ENCODE measurements at places on chromosomes 7 and 10.

DNA sequence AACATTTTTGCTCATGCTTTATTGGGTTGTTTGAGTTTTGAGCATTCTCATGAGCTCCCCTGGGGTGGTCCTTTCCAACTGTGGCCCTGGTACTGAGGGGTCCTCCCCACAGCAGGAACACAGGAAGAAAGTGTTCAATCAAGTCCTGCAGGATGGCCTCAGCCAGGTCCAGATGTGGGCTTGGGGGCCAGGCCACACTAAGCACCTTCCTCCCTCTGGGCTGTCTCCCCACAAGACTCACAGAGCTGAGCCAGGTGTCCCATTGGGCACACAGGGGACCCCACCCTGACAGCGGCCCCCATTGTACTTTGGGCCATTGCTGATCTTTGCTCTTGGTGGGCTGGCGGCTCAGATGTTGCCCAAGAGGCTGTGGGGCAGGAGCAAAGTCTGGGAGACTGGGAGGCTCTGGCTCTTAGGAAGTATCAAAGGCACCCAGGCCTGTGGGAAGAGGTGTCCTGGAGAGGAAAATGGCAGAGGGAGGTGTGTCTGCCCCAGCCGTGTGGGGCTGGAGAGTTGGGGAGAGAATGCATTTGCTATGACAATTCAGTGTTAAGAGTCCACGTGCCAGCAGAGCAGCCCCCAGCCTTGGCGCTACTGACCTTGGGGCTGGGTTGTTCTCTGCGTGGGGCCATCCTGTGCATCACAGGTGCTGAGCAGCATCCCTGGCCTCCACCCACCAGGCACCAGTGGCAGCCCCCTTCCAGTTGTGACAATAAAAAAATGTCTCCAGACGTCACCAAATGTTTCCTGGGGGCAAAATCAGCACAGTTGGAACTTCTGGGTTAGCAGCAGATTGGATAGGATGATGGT lies 17.8 kb downstream of the SCART1 start:
- no peak for DNase-seq

DNA sequence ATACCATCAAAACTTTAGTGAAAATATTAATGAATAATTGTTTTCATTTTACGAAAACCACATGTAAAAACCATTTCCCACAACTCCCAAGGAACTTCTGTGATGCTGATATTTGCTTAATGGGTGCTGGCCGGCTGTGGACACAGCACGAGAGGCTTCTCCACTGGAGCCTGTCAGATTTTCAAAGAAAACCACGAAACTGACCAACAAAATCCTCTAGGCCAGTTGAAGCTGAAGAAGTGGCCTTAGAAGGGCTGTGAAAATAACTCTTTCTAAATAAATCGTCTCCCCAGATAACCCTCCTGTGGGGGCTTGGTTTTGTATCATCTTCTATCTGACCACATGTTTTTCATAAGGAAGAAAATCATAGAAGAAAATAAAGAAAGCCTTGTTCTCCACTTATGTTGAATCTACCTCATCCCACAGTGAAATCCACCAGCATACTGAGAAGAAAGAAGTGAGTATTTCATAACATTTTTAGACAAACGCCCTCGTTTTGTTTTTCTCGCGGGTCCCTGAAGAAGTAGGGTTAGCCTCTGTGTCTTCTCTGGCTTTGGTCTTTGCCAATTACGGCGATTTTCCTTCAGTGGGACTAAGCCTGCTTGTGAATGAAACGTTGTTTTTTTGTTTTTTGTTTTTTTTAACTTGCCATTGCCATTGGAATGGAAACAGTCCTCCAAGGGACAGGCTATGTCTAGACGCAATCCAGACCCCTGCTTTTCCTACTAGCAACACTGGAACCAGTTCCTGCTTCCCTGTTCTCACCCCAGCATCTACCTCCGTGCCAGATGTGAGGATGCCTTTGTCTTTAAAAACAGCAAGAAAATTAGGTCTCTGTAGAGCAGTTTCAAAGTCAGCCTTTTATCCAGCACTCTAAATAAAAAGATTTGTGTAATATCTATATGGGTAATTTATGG lies 123.9 kb downstream of the ADAM12 start:
- no peak for DNase-seq

DNA sequence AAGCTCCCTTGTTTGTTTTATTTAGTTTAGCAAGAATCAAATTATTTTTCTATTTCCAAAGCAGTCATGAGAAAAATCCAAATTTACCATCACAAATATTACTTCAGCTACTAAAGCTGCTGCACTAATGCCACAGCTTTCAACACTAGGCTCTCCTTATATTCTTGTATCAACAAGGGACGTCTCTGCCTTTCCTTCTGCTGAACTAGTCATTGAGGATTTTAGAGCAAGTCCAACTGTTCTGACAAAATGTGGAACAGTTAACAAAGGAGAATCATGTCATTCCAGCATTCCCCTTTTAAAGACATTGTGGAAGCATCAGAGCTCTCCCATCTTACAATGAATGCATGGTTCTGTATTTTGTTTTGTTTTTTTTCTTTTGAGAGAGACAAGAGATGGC lies 28.6 kb downstream of the FAM13C start:
- DNase-seq, result no peak

- no peak for DNase-seq
Observed at GRCh38 chr7:157352516-157352915, 15.7 kb downstream of the DNAJB6 start.

DNA sequence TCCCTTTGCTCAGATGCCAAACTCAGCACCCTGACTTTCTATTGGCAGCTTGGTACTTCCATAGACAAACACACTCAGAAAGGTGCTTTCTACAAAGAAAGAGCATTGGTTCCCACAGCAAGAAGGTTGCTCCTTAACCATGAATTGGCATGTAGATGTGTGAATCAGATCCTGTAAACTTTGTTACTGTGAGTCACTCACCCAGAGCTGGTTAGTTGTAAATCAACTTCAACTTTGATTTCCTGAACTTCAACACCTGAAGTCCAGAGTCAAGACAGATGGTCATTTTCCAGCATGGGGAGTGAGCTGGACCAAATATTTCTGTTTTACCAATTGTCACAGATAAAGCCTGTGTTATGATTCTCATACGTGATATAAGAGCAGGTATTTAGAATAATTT lies 797.2 kb downstream of the TNS3 start:
- no peak for DNase-seq

DNA sequence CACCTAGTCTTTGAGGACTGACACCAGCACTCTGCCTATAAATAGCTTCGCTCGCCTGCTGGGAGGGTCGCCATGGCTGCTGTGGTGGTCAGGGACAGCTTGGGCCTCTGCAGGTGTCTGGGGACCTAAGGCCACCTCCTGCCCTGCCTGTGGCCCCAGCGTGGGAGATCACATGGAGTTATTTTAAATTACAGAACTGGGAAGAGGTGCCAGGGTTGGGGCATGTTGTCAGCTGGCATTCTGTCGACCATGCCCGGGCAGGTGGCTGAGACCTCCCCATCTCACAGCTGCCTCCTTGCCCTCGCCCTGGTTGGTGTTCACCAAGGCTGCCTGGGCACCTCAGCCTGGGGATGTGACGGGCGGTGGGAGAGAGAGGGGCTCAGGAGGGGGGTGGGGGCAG lies 18.1 kb downstream of the SHH start:
- no peak for DNase-seq

DNA sequence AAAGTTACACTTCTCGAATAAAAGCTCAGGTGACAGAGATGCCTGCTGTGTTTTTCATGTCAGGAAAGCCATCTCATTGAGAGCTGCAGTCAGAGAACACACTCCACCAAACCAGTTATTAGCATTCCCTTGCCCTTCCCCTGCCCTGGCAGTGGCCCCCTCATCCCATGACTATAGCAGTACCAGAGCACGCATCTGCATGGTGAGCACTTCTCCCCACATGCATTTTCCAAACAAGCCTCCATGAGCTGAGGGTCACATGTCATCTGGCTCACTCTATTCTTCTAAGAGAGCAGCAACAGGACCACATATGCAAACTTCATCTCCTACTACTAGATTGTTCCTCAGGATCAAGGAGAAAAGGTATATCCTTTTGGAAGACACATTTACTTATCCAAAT lies 42.4 kb upstream of the FGL2 start:
- no peak for DNase-seq
